ENCODE measurements at places on chromosomes 1 and 21. TPM values are rescaled to one million over a fixed set of nuclear protein-coding genes. Genes with fewer than 3 reads are reported as not detected.

Gene AUNIP
- 6.5 TPM for total RNA-seq

Gene PRELP
- total RNA-seq = not detected

Gene JAM2
- 0.49 TPM for total RNA-seq

Gene LAD1
- not detected for total RNA-seq

Gene PDE9A
- 13.4 TPM for total RNA-seq

Gene BRDT
- total RNA-seq = not detected

Gene CLDN19
- not detected for total RNA-seq

Gene CTSS
- 100 TPM for total RNA-seq

Gene FMO4
- 0.85 TPM for total RNA-seq

Gene KPRP
- not detected for total RNA-seq

Gene RASSF5
- total RNA-seq = 252 TPM

Gene OR10R2
- total RNA-seq = not detected

Gene CCDC185
- not detected for total RNA-seq

Gene TINAGL1
- not detected for total RNA-seq

Gene ADAMTSL4
- total RNA-seq = 0.95 TPM

Gene BCAS2
- total RNA-seq = 51.9 TPM

Gene SPRR2B
- not detected for total RNA-seq

Gene GNL2
- total RNA-seq = 71.4 TPM

Gene TMEM234
- 21.7 TPM for total RNA-seq

Gene CR1L
- total RNA-seq = not detected

Gene LAX1
- total RNA-seq = 14.6 TPM

Gene TMEM9
- 16.1 TPM for total RNA-seq

Gene GLMN
- 26.3 TPM for total RNA-seq

Gene AGO1
- total RNA-seq = 25.7 TPM

Gene CD1D
- not detected for total RNA-seq

Gene S100A3
- total RNA-seq = not detected

Gene AGBL4
- total RNA-seq = not detected

Gene C1QC
- total RNA-seq = not detected

Gene KIF1B
- 18.3 TPM for total RNA-seq

Gene OPTC
- not detected for total RNA-seq

Gene RRP1B
- 45.6 TPM for total RNA-seq

Gene DMAP1
- 53.6 TPM for total RNA-seq

Gene ERICH3
- total RNA-seq = not detected

Gene GPR37L1
- total RNA-seq = not detected

Gene LMOD1
- total RNA-seq = not detected

Gene REN
- total RNA-seq = not detected

Gene BGLAP
- 1.9 TPM for total RNA-seq

Gene PLA2G2F
- not detected for total RNA-seq

Gene MEF2D
- total RNA-seq = 53.7 TPM

Gene ERG
- total RNA-seq = not detected

Gene RNF207
- 109 TPM for total RNA-seq

Gene NR5A2
- 0.32 TPM for total RNA-seq
